ENCODE measurements at places on chromosomes 5 and 9. TPM values are rescaled to one million over a fixed set of nuclear protein-coding genes. Genes with fewer than 3 reads are reported as not detected.

The EFNA5 gene
- total RNA-seq = 29.7 TPM

The C5 gene
- total RNA-seq = 3.1 TPM

The PFN3 gene
- not detected for total RNA-seq

The CD180 gene
- total RNA-seq = 0.24 TPM

- ATAC-seq = no peak
Observed at GRCh38 chr9:13146840-13147239, 132.7 kb downstream of the MPDZ start.

- no peak for ATAC-seq
Observed at GRCh38 chr5:176450077-176450476, 1.9 kb downstream of the FAF2 start.

Data from esophagus mucosa (tissue), 1 donor.